ENCODE measurements at places on chromosomes 1 and 21. TPM values are rescaled to one million over a fixed set of nuclear protein-coding genes. Genes with fewer than 3 reads are reported as not detected.

The TINAGL1 gene
- 0.99 TPM for total RNA-seq

The C1orf210 gene
- not detected for total RNA-seq

The HSD3B1 gene
- not detected for total RNA-seq

The FALEC gene
- total RNA-seq: not detected

The CD34 gene
- total RNA-seq: 0.17 TPM

The FAM43B gene
- 0.33 TPM for total RNA-seq

The HNRNPCL2 gene
- total RNA-seq: not detected

The GJA9 gene
- not detected for total RNA-seq

The CELA3B gene
- not detected for total RNA-seq

The SYPL2 gene
- total RNA-seq: 1.2 TPM

The REG4 gene
- not detected for total RNA-seq

The HOOK1 gene
- under 0.01 TPM for total RNA-seq

The DMBX1 gene
- total RNA-seq: not detected

The AADACL4 gene
- total RNA-seq: not detected

The KLHDC9 gene
- 4.5 TPM for total RNA-seq

The SUSD4 gene
- total RNA-seq: not detected

The SPRR2B gene
- not detected for total RNA-seq

The ERG gene
- total RNA-seq: 0.44 TPM

The GSTM1 gene
- total RNA-seq: 0.15 TPM

The TTC22 gene
- under 0.01 TPM for total RNA-seq

The MAD2L2 gene
- 44.2 TPM for total RNA-seq

The ACKR1 gene
- not detected for total RNA-seq

The PLA2G4A gene
- total RNA-seq: 20.3 TPM

The ZNF362 gene
- 6.6 TPM for total RNA-seq

The IFNLR1 gene
- not detected for total RNA-seq

The IL19 gene
- total RNA-seq: not detected

The RIMKLA gene
- under 0.01 TPM for total RNA-seq

The OVAAL gene
- not detected for total RNA-seq

The IVL gene
- total RNA-seq: not detected

The WNT3A gene
- not detected for total RNA-seq

The C1QC gene
- total RNA-seq: not detected

The TTC4 gene
- total RNA-seq: 23.0 TPM

The KCTD3 gene
- total RNA-seq: 83.0 TPM

The TP73 gene
- not detected for total RNA-seq

The PTGER3 gene
- total RNA-seq: 3.9 TPM

The UAP1 gene
- 120 TPM for total RNA-seq

The OR2T35 gene
- not detected for total RNA-seq

The CCT3 gene
- total RNA-seq: 506 TPM

The SPAG17 gene
- total RNA-seq: not detected

The SLAMF1 gene
- not detected for total RNA-seq

The CLCNKB gene
- under 0.01 TPM for total RNA-seq

The FMO5 gene
- total RNA-seq: 1.3 TPM

The TSPEAR gene
- not detected for total RNA-seq

The SH2D2A gene
- total RNA-seq: not detected

The CD55 gene
- total RNA-seq: 33.7 TPM

The DCST1 gene
- not detected for total RNA-seq

The CRNN gene
- total RNA-seq: not detected
